Stomach (tissue), 19 donors: ENCODE measurements at places on chromosomes 6 and 20. TPM values are rescaled to one million over a fixed set of nuclear protein-coding genes. Genes with fewer than 3 reads are reported as not detected.

GRCh38 chr6:169487579-169488436 is 214.0 kb downstream of the WDR27 start:
- H3K27me3 ChIP-seq = no peaks in the 10 kb centered on the region
- no peaks in the 10 kb centered on the region for H3K36me3 ChIP-seq
- H3K4me1 ChIP-seq = peaks cover 13% of the 10 kb centered on the region
- H3K4me3 ChIP-seq = no peak overlapping the region
- H3K27ac ChIP-seq = no peak overlapping the region
- peak; percentile 69 for DNase-seq

GRCh38 chr6:17621003-17621402 is 20.9 kb downstream of the FAM8A1 start:
- H3K27ac ChIP-seq = no peak overlapping the region
- H3K36me3 ChIP-seq = peaks cover 83% of the 10 kb centered on the region
- H3K4me1 ChIP-seq = no peaks in the 10 kb centered on the region
- no peaks in the 10 kb centered on the region for H3K27me3 ChIP-seq

DNA sequence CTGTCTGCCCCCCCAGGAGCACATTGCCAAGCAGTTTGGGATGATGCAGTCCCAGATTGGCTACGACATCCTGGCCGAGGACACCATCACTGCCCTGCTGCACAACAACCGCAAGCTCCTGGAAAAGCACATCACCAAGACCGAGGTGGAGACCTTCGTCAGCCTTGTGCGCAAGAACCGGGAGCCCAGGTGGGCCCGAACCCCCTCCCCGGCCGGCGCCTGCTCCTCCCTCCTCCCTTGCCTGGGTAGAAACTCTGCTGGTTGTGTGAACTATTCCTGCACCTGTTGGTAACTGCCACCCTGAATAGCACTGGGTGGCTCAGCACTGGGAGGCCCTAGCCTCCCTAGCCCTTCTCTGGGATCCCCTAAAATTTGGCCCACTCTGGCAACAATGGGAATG is 43.7 kb downstream of the UQCC2 start:
- no peaks in the 10 kb centered on the region for H3K4me1 ChIP-seq
- no peak overlapping the region for H3K27ac ChIP-seq
- H3K27me3 ChIP-seq = no peaks in the 10 kb centered on the region
- peaks cover 43% of the 10 kb centered on the region for H3K36me3 ChIP-seq

GRCh38 chr6:4176907-4177306 is 41.5 kb upstream of the ECI2 start:
- no peak overlapping the region for H3K27ac ChIP-seq
- no peak overlapping the region for H3K4me3 ChIP-seq
- no peaks in the 10 kb centered on the region for H3K4me1 ChIP-seq

DNA sequence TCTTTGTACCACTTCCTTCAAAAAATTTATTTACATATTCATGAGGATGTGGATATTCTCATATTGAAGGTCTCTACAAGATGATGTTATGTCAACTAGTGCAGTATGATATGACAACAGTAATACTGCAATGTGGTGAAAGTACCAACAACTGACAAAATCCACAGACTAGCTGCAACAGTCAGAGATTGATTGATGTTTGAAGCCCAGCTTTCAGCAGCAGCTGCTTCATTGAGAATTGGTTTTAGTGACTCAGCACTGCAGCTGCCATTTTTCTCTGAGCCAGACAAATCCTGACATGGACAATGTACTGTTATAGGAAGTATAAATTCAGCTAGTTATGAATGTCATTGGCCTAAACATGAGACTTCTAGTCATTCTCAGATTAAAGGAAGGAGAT is 53.8 kb downstream of the PKIB start:
- no peaks in the 10 kb centered on the region for H3K27me3 ChIP-seq
- H3K27ac ChIP-seq = no peak overlapping the region
- no peak for DNase-seq
- H3K4me3 ChIP-seq = no peak overlapping the region
- no peaks in the 10 kb centered on the region for H3K36me3 ChIP-seq

DNA sequence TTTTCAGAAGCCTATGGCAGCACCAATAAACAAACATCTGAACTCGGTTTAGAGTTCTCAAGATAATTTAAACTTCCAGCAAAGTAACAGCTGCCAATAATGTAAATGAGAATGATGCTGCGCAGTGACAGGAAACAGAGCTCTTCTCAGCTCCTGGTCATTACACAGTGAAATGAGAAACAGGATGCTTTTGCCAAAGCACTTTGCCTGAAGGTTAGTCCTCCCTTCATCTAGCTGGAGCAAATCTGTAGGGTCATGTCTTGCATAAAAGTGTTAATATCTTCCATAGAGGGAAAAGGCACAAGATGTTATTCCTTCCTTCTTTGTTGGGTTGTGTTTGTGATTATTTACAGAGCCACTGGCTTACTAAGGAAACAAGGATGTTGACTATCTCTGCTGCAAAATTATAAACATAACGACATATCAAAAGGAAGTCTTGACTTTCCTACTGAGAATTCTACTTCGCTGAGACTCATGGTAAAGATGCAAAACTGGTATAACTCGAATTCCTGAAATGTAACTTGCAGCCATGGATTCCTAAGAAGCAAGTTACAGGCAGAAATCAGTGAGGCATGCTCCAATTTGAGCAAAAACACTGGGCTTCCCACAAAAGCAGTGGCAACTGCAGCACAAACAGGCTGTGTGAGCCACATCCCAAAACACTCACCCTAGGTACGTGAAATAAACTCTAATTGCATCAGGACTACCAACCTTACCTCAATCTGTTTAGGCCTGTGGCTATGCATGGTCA is 102.5 kb upstream of the BEND6 start:
- peaks cover 26% of the 10 kb centered on the region for H3K4me1 ChIP-seq
- peak overlapping the region; percentile 49 for H3K4me3 ChIP-seq
- DNase-seq = no peak

- no peaks in the 10 kb centered on the region for H3K36me3 ChIP-seq
- H3K27ac ChIP-seq = no peak overlapping the region
- no peak overlapping the region for H3K4me3 ChIP-seq
Measured at GRCh38 chr6:126475449-126475848, 135.5 kb downstream of the CENPW start.

GRCh38 chr6:7911345-7911725 is 747 bp upstream of the TXNDC5 start:
- H3K4me1 ChIP-seq = peaks cover 38% of the 10 kb centered on the region
- no peaks in the 10 kb centered on the region for H3K36me3 ChIP-seq
- H3K27me3 ChIP-seq = no peaks in the 10 kb centered on the region
- H3K4me3 ChIP-seq = peak overlapping the region; percentile 94

DNA sequence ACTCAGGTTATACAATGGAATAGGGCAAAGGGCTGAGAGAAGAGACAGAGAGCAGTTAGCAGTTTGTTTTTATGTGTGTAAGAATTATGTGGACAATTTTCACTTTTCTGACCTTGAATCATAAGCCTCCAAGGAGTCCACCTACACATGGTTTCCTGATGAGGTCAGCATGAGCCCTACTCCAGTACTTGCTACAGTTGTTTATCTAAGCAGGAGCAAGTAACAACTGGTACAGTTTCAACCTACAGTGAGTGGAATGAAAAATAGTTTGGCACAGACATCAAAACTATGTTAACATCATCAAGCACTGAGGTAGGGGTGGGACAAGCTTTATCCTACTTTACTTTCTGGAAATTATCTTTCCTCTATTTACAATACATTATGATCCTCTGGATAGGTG is 426.7 kb upstream of the ID4 start:
- H3K36me3 ChIP-seq = no peaks in the 10 kb centered on the region
- H3K4me1 ChIP-seq = no peaks in the 10 kb centered on the region
- no peak overlapping the region for H3K27ac ChIP-seq
- H3K4me3 ChIP-seq = no peak overlapping the region
- DNase-seq = peak; percentile 75
- H3K27me3 ChIP-seq = no peaks in the 10 kb centered on the region

GRCh38 chr6:52649536-52650160 is 21.3 kb upstream of the TMEM14A start:
- H3K4me3 ChIP-seq = no peak overlapping the region
- no peak overlapping the region for H3K27ac ChIP-seq
- DNase-seq = no peak
- H3K4me1 ChIP-seq = peaks cover 5% of the 10 kb centered on the region
- no peaks in the 10 kb centered on the region for H3K27me3 ChIP-seq

DNA sequence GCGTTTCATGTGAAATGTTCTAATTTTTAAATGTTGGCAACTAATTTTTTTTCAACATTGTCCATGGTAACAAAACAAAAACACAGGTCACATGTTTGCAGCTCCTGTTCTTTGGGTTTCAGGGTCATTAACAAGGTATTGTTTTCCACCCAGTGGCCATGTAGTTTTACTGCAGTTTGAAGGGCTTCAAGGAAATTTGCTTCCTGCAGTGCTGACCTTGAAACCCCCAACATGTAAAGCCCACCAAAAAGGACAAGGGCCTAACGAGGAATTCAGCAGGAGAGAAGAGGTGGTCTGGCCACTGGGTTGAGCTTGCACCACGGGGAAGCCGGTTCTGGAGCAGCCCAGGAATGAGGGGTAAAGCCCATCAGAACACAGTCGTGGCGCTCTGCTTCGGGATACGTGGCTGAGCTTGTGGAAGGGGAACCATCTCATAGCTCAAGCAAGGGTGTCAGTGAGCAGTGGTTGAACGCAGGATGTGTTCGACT is 13.9 kb upstream of the KLHL31 start:
- no peaks in the 10 kb centered on the region for H3K36me3 ChIP-seq
- H3K4me3 ChIP-seq = no peak overlapping the region
- no peaks in the 10 kb centered on the region for H3K4me1 ChIP-seq

GRCh38 chr20:24949756-24950127 is 673 bp downstream of the CST7 start:
- H3K27ac ChIP-seq = peak overlapping the region; percentile 59
- H3K27me3 ChIP-seq = peaks cover 14% of the 10 kb centered on the region
- no peak for DNase-seq

GRCh38 chr6:34897716-34898115 is 8.7 kb downstream of the ANKS1A start:
- DNase-seq = no peak
- H3K36me3 ChIP-seq = no peaks in the 10 kb centered on the region
- H3K4me1 ChIP-seq = peaks cover 11% of the 10 kb centered on the region
- no peak overlapping the region for H3K27ac ChIP-seq
- H3K27me3 ChIP-seq = no peaks in the 10 kb centered on the region
- no peak overlapping the region for H3K4me3 ChIP-seq

GRCh38 chr6:43939281-43940070 is 169.5 kb downstream of the VEGFA start:
- H3K4me1 ChIP-seq = peaks cover 7% of the 10 kb centered on the region
- H3K4me3 ChIP-seq = no peak overlapping the region
- H3K36me3 ChIP-seq = no peaks in the 10 kb centered on the region
- H3K27ac ChIP-seq = no peak overlapping the region
- DNase-seq = peak; percentile 25
- no peaks in the 10 kb centered on the region for H3K27me3 ChIP-seq

DNA sequence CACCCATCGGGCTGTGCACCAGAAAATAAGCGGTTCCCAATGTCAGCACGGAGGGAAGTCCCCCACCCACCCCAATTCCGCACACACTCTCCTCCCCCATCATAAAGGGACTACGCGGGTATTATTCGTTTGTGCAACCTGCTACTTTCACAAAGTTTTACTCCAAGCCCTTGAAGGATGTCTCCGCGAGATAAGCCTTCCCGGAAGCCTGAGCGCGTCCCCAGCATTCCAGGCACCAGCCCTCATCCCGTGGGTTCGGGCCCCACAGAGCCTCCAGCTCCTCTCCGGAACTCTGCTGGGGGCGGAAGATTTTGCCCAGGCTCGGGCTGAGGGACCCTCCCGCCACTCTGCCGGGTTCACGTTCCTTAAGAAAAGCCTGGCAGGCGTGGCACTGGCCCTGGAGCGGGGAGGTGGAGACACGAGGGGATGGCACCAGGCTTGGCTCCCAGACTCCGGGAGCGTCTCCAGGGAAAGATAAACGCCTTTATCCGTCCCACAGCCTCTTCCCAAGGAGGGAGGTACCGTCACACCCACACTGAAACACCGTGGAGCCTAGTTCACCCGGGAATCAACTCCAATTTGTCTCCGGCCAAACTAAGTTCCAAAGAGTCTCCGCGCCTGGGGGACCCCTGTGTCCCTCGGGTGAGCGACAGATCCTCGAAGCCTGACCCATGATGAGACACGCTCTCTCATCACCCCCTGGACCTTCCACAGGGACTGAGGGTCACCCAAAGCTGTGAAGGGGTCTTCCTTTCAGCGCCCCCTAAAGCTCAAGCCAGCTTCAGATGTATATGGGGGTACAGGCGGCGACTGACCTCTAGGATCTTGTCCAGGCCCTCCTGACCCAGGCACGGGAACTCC is 934 bp downstream of the KCNK5 start:
- H3K27me3 ChIP-seq = peaks cover 44% of the 10 kb centered on the region
- no peak for DNase-seq
- H3K4me3 ChIP-seq = peak overlapping the region; percentile 78
- H3K36me3 ChIP-seq = no peaks in the 10 kb centered on the region
- peaks cover 36% of the 10 kb centered on the region for H3K4me1 ChIP-seq

GRCh38 chr20:18380908-18381529 is 85.8 kb downstream of the DZANK1 start:
- peaks cover 7% of the 10 kb centered on the region for H3K36me3 ChIP-seq
- H3K4me3 ChIP-seq = no peak overlapping the region
- no peak overlapping the region for H3K27ac ChIP-seq
- DNase-seq = no peak
- no peaks in the 10 kb centered on the region for H3K27me3 ChIP-seq

DNA sequence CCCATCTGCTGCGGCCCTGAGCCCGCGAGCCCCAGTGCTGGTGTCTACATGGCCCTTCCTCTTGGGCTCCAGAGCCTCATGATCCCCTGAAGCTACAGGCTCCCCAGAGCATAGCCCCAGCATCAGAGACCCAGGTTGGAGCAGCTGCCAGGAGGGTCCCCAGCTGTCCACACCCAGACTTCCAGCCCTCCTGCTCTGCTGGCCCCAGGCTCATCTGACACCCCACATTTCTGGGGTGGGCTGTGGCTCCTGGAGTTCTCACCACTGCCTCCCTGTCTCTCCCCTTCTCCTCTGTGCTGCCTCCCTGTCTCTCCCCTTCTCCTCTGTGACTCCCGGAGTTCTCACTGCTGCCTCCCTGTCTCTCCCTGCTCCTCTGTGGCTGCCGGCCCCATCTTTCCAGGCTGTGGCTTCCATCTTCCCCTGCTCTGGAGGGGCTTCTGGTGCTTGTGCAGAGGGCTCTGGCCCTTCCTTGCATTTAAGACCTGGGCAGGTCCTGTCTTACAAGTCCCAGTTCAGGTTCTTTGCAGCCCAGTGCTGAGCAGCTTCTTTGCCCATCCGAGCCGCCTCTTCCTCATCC is 108.1 kb downstream of the ERMARD start:
- no peak overlapping the region for H3K27ac ChIP-seq
- no peak overlapping the region for H3K4me3 ChIP-seq

GRCh38 chr20:3808544-3808943 is 11.8 kb upstream of the AP5S1 start:
- H3K27me3 ChIP-seq = no peaks in the 10 kb centered on the region
- no peak overlapping the region for H3K4me3 ChIP-seq
- no peak for DNase-seq
- H3K27ac ChIP-seq = peak overlapping the region; percentile 96

The AGER gene
- 2.8 TPM for total RNA-seq

The BMP6 gene
- total RNA-seq = 2.8 TPM

The STMND1 gene
- total RNA-seq = not detected

The CRISP3 gene
- total RNA-seq = not detected

The IRF4 gene
- 7.0 TPM for total RNA-seq

The LAMA2 gene
- 95.1 TPM for total RNA-seq

The UTRN gene
- total RNA-seq = 149 TPM

The OOEP gene
- total RNA-seq = not detected

The PACSIN1 gene
- 0.37 TPM for total RNA-seq
